ENCODE measurements at places on chromosomes 4 and X.

GRCh38 chr4:170682558-170683294 lies 593.0 kb upstream of the AADAT start:
- DNase-seq, result no peak

DNA sequence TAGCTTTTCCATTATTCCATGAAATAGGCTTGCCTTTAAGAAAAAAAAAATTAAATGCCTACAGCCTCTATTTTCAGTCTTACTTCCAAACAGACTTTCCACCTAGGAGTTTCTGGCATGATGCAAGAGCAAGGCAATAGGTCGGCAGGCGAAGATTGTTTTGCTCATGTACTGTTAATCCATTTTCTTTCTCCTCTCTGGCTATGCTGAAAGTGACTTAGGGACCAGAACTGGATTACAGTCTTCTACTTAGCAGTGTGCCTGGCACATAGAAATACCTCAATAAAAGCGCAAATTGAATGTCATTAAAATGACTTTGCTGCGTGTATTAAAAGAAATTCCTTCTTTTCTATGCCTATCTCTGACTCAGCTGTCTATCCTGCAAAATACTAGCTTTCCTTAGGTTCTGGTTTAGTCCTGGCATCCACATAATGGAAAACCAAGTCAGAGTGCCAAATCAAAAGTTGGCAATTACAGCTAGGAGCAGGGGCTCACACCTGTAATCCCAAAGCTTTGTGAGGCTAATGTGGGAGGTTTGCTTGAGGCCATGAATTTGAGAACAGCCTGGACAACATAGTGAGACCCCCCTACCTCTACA lies 51.9 kb downstream of the CC2D2A start:
- no peak for DNase-seq

GRCh38 chrX:154918060-154918483 lies 31.9 kb downstream of the F8A1 start:
- DNase-seq, result no peak

DNA sequence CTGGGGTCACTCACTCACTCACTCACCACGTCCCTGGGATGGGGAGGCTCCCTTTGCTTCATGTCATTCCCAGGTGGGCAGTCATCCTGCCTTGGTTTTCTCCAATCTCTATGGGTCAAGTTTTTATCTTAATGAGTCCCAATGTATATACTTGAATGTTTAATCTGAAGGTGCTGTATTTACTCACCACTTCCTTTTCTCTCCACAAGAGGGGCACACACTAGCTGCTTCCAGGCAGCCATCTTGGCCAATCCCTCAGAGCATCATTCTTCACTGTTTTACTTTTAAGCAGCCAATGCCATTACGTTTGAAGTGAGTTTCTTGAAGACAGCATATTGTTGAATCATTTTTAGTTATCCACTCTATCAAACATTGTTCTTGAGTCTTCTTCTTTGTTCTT lies 153.4 kb upstream of the ARSJ start:
- DNase-seq, result no peak

DNA sequence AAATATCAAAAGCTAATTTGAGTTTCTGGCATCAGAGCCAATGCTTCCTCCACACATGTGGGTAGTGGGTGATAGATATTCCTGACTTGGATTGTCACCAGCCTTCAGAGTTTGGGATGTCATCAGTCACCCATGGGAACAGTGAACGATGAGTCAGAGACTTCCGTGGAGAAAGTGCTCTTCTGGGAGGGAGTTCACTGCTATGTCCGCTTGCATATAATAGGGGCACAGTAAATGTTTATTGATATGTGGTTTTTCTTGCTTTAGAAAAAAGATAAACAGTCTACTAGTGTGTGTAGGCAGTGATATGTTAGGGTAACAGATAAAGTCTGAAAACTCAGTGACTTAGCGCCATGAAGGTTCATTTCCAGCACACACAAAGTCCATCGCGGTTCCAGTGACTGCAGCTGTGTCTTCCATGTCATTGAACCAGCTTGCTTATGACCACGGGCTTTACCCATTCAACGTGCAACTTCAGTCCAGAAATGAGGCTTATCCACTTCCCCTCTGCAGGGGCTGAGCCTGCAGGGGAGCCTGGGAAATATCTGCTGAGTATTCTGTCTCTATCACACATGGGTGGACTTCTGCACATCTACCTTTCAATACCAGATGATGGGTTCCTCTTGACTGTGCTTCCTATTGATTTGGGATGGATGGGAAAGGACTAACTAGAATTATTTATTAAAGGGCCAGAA lies 87.7 kb upstream of the WWC2 start:
- no peak for DNase-seq
